ENCODE measurements at places on chromosomes 5 and 9.

GRCh38 chr9:87372356-87372851 is 125.3 kb upstream of the DAPK1 start:
- DNase-seq, result no peak

- no peak for DNase-seq
Observed at GRCh38 chr5:114649878-114650277, 288.0 kb downstream of the KCNN2 start.

GRCh38 chr9:77099388-77099787 is 77.9 kb upstream of the VPS13A start:
- DNase-seq, result peak; percentile 62

- no peak for DNase-seq
Observed at GRCh38 chr5:31407921-31408693, 123.8 kb downstream of the DROSHA start.

DNA sequence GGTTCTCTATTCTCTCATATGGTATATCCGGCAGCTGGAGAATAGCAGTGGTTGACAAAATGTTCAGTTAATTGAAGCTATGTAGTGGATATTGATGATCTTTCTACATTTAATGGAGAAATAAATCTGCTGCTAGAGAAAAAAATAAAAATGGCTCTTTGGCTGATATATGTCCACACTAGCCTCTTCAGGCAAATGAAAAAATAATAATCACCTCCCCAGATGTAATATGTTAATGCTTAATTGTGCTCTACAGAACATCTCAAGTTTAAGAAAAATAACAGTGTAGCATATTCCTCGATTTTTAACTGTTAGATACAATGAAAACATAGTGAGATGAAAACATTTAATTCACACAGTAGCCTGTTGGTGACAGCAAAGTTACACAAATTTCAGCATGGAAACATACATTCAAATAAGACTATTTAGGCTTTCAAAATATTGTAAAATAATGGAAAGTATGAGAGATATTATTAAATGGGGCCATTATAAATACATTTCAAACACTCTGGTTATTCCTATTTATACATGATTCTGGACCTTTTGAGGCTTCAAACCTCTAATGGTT is 543.0 kb downstream of the MAT2B start:
- DNase-seq, result no peak

- DNase-seq, result no peak
Observed at GRCh38 chr5:113526421-113526820, 12.9 kb downstream of the YTHDC2 start.

DNA sequence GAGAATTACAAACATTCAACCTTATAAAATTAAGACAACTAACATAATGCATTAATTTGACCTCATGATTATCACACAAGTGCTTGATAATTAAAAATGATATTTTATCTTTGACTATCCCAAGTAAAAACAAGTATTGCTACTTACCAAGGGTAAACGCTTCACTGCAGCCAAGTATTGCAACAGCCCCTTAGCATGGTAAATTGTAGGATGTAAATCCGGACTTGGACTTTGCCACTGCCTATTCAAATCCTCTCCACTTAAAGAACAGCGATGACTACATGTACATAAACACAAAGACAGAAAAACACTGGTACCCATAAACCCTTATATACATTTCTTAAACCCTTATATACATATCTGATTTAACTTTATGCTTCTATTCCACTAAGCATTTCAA is 155.1 kb downstream of the AGTPBP1 start:
- no peak for DNase-seq

- DNase-seq, result no peak
Observed at GRCh38 chr5:168291964-168292785, 730 bp downstream of the WWC1 start.

- DNase-seq, result no peak
Observed at GRCh38 chr5:16920109-16920816, 15.8 kb downstream of the MYO10 start.

DNA sequence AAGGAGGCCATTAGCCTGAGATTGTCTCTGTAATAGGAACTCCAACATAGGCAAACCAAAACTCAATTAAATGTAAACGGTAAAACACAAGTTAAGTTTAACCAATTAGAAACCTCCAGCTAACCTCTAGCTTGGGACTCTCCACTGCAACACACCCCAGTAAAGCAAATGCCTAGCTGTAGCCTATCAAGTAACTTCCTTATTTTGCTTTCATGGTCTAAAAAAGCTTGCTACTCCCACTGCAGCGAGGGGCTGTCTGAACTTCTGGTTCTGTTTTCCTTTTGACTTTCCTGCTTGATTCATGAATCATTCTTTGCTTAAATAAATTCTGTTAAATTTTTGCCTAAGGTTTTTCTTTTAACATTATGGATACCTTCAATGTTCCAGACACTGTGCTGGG is 24.4 kb upstream of the C5orf46 start:
- no peak for DNase-seq

DNA sequence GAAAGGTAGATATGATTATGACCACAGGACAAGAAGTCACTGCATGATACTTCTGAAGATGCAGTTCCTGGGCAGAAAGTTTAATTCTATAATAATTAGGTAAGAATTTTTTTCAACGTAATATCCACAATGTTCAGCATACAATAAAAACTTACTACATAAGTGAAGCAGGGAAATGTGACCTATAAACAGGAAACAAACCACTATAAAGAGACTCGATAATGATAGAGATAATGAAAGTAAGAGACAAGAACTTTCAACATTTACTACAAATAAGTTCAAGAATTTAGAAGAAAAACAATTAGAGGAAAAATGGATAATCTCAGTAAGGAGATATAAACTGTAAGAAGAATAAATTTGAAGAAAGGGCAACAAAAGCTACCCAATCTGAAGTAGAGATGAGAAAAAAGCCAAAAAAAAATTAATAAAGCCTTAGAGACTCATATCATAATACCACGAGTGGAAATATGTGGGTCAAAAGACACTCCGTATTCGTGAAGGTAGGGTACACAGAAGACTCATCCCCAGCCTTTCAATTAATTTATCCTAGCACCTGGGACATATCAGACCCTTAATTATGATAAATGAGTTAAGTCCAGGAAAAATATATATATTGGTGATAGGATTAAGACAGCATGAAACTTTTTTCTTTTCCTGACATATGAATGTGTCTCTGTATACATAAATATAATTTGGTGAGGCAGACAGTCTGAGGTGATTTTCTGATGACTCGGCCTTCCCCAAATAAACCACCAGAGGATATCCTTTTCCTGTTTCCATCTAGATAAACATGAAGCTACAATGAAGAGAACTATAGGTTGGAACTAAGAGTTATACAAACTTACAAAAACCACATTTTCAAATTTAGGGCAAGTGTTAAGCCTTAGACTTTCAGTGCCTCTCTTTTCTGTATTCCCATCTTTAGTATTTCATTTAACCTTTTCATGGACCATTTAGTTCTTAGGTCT is 120.4 kb downstream of the RAPGEF6 start:
- DNase-seq, result peak; percentile 25

DNA sequence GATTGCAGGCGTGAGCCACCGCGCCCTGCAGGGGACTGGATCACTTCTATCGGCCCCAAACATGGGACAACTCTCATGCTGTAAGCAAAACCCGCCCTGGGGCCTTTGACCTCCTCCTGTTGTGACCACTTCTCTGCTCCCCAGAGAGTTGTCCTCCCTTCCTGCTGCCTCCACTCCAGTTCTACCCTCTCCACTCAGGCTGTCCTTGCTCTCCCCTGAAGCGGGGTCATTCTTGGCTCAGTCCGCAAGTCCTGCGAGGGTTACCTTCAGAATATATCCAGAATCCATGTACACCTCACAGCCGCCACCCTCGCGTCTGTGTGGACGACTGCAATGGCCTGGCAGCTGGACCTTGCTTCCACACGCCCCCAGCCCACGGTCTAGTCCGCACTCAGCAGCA is 273.7 kb downstream of the PBX3 start:
- no peak for DNase-seq

DNA sequence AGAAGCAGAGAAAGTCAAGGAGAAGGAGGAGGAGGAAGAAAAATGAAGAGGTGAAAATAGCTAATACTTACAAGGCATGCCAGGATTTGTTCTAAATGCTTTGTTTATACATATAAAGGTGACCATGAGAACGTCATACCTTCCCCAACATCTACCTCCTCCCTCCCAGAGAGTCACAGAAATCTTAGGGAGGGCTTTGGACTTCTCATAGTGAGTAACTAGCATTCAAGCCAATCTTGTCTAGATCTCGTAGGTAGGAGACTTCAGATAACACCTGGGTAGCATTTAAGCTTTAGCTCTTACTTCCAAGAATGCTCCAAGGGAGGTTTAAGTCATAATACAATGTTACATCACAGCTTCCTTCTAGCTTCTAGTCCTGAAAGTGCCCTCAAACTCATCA is 36.5 kb upstream of the GPBP1 start:
- no peak for DNase-seq

GRCh38 chr5:157222506-157223230 is 42.0 kb downstream of the ITK start:
- DNase-seq, result no peak

DNA sequence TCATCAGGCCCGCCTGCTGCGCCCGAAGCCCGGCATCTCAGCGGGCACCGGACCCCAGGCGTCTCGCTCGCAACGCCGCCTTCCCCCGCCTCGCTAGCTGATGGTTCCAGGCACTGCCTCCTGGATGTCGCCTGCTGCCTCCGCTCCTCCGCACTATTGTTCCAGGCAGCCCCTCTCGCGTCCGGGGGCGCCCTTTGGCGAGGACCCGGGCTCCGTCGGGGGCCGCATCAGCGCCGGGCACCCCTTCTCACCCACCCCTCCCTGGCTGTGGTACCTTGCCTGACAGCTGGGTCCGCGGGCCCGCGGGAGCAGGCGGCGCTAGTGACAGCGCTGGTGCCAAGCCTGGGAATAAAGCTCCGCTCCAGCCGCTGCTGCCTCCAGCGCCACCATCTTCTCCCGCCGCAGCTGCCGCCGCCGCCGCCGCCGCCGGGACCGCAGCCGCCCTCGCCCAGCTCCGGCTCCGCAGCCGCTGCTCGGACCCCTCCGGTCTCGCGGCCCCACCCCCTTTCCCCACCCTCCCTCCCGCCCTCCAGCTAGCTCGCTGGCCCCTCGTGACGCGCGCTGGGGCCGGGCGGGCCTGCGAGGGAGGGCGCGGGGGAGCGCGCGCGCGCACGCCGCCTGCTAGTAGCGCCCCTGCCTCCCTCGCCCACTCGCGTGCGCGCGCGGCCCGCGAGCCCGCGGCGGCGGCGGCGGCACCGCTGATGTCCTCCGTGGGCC is at the start of gene APBA1:
TSS of gene APBA1 (minus strand) at position 493 of the 717 bp plus-strand sequence.
- peak; percentile 56 for DNase-seq

DNA sequence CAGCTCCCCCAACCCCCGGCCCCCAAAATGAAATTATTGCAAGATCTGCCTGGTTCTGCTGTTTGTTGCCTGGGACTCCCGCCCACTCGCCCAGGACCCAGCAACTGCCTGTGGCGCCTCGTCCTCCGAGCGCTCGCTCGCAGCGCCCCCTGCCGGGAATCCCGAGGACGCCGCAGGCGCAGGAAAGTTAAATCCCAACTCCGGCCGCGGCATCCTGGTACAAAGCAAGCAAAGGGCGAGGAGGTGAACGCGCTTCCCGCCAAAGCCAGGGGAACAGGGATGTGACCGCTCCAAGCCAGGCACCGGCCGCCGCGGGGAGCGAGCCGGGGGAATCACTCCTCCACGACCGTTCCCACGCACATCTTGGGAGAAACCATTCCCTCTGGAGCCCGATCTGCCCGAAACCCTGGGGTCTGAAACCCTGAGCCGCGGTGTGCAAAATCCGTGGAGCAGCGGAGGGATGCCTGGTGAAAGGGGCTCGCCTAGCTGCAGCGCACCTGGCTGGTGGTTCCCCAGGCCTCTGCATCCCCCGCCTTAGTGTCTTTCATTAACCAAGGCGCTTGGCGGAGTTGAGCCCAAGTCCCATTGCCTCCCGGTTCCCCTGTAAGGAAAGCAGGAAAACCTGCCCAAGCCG is 1.3 kb downstream of the SEMA5A start:
- DNase-seq, result peak; percentile 79

GRCh38 chr9:124392871-124393460 is 22.3 kb downstream of the PSMB7 start:
- DNase-seq, result peak; percentile 89

DNA sequence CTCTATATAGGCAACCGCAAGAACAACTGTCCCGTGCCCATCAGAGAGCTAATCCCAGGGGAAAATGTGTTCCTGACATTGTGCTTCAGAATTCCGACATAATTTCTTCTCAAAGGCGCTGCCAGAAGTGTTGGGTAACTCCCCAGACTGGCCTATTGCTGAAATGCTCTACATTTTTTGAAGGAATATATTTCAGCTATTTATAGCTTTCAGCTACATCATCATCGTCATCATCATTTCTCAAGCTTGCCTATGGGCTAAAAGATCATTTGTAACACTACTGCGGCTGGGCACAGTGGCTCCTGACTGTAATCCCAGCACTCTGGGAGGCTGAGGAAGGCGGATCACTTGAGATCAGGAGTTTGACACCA is 49.7 kb downstream of the MYO10 start:
- DNase-seq, result no peak

DNA sequence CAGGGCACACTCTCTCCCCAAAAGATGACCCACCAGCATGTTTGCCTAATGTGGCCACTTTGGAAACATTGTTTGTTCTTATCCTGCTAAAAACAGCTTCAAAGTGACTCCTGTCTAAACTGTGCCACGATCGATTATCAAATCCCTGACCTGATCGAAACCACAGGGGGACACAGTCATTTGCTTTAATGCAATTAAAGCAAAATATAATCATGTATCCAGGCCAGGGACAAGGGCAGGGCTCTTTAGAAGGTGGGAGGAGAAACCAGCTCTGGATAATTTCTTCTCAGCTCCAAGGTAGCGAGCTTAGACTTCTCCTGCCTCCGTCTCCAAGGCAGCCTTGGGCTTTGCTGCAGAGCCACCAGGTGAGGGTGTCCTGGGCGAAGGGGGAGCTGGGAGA is 95.0 kb upstream of the HAND1 start:
- no peak for DNase-seq

DNA sequence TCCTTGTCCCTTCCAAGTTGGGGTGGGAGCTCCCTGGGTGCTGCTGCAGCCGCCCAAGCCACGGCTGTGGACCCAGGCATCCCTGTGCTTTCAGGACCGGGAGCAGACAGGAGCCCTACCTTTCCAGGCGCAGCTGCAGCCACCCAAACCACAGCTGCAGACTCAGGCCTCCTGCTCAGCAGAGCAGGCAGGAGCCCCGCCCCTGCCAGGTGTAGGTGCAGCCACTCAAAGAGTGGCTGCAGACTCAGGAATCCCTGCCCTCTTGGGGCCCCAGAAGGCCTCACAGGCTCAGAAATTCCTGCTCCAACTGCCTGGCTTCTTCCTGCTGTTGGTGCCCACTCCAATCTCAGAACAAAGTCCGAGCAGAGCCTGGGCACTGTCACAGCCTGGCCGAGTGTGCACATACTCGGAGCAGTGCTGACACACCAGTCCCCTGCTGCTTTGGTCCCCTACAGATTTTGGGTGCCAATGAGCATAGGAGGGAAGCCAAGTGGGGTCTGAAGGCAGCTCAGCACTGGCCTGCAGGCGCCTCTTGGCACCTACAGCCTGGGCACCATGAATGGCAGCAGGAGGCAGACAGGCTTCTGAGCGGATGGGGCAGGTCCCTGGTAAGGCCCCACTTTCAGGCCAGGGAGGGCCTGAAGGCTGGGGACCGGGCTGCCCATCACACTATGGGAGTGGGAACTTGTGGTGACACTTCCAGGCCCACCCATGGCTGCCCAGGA is 6.0 kb upstream of the TESK1 start:
- DNase-seq, result no peak
